Cortex of kidney (tissue), 1 donor: ENCODE measurements at places on chromosomes 12 and 14.

DNA sequence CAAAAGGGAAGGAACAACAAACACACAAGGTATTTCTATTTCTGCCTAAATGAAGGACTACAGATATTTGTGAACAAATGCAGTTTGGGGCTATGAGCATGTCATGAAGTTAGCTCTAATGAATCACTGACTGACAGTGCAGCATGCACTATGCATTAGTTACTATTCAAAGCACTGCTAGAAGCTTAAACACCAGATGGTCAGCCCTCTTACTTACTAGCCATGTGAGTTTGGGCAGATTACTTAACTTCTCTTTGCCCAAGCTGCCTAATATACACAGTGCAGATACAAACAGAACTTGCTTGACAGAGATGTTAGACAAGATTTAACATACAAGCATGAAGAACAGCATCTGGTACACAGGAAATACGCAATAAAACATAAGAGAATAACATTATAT, 96.0 kb downstream of the ATXN2 start:
- no peak for DNase-seq

DNA sequence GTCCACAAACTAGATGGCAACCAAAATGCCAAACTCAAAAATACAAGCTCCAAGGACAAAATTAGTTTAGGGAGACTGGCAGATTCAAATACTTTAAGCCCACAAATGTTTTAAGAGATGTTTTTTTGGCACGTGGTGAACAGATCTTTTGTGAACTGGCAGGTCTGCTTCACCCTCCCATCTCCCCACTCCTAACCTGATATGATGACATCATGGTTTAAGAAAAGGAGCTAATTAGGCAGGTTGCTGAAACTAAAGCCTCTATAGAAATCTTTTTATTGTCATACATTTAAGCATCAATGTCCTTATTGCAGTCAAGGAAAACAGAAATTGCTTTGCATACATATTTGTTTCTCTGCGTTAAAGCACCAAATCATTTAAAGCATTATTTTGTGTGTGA, 5.8 kb downstream of the LRIG3 start:
- no peak for DNase-seq

DNA sequence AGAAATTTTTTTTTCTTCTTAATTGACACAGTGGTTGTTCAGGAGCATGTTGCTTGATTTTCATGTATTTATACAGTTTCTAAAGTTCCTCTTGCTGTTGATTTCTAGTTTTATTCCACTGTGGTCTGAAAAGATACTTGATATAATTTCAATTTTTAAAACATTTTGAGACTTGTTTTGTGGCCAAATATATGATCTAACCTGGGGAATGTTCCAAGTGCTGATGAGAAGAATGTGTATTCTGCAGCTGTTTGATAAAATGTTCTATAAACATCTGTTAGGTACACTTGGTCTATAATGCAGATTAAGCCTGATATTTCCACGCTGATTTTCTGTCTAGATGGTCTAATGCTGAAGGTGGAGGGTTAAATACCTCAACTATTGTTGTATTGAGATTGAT, 151.4 kb upstream of the IFNG-AS1 start:
- no peak for DNase-seq

DNA sequence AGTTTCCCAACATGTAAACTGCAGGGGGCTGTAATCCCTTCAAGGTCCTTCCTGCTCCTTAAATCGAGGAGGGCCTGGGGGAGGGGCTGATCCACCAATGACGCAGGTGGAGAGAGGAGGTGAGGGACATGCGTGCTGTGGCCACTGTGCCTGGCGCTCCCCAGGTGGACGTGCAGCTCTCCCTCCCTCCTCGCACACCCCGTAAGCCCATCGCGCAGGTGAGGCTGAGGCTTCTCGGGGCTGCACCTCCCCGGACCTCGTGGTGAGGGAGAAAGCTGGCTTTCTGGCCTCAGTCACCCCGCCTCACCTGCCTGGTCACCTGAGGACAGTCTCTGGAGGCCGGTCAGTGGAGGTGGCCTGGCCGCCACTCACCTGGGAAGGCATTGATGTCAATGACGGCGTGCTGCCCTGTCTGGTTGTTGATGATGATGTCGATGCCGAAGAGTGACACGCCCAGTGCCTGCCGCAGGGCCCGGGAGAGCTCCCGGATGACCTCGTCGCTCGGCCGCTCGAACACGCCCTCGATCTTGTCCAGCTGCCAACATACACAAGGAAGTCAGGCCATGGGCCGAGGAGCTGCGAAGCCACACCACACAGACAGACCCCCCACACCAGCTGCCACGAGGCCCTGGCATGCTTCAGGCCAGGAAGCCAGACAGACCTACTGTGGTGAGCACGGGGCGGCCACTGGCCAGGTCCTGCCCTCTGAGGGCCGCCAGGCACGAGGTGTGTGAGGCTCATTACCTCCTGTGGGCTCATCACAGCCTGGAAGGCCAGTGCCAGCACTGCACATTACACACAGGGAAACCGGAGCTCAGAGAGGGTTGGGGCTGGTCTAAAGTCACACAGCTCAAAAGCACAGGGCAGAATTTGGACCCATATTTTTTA, 23.3 kb downstream of the CHGA start:
- DNase-seq, result no peak

- no peak for DNase-seq
Measured at GRCh38 chr12:3362737-3363136, 128.3 kb upstream of the PRMT8 start.

GRCh38 chr12:72075401-72075800, 136.8 kb downstream of the TPH2 start:
- DNase-seq, result no peak

DNA sequence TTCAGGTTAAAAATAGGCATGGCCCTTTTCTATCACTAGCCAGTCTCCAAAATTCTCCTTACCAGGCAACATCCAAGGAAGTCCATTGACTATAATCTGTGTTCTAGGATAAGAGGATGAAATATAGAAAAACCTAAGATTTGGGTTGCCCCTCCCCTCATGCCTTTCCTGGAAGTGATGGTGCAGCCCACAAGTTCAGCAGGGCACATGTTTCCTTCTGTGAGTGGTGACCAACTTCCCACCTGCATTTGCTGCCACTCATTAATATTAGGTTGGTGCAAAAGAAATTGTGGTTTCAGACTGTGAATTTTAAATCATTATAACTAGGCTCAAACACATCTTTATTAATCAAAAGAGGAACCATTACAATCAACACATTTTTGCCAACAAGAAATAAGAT, 250.5 kb upstream of the FKBP4 start:
- no peak for DNase-seq

GRCh38 chr14:25537846-25538455, 488.0 kb upstream of the STXBP6 start:
- no peak for DNase-seq

DNA sequence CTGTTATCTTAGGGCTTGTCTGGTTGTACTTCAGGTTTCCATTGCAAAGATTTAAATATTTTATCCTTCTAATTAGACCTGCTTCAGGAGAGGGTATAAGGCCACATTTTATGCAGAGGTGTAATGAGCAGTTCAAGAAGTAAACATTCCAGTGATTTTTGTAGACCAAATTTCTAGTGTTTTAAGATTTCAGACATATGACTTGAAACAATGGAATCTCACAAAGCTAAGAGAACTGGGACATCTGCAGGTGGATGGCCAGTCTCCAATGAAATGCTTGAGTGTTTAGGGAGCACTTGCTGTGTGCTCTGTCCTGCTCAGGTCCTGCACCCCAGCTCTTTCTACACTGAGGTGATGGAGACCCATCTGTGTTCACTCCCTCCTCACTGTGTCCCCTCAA, 7.9 kb downstream of the C14orf132 start:
- DNase-seq, result no peak

DNA sequence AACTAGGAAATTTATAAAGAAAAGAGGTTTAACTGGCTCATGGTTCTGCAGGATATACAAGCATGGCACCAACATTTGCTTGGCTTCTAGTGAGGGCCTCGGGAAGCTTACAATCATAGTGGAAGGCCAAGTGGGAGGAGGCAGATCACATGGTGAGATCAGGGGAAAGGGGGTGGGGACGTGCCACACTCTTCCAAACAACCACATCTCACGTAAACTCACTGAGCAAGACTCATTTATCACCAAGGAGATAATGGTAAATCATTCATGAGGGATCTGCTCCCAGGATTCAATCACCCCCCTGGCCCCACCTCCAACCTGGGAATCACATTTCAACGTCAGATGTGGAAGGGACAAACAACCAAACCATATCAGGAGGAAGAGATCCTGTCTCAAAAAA, 35.8 kb downstream of the NUMB start:
- DNase-seq, result no peak
